WTC11 (cell line): ENCODE measurements at places on chromosomes 12 and 14.

- H3K36me3 ChIP-seq: peaks cover 11% of the 10 kb centered on the region
- no peaks in the 10 kb centered on the region; the same call in 1 of the 2 replicates for H3K27me3 ChIP-seq
- peak overlapping the region; percentile 70; the same call in 1 of the 2 replicates for H3K27ac ChIP-seq
- no peak for DNase-seq
- H3K4me3 ChIP-seq: no peak overlapping the region
Observed at GRCh38 chr12:68978678-68979077, 45.7 kb upstream of the CPM start.

GRCh38 chr14:53567236-53567780, 389.3 kb downstream of the BMP4 start:
- DNase-seq: no peak
- peaks cover 31% of the 10 kb centered on the region for H3K4me1 ChIP-seq
- H3K27me3 ChIP-seq: no peaks in the 10 kb centered on the region

- no peak overlapping the region for H3K27ac ChIP-seq
- DNase-seq: no peak
- peaks cover 23% of the 10 kb centered on the region for H3K4me1 ChIP-seq
- H3K36me3 ChIP-seq: no peaks in the 10 kb centered on the region
- no peak overlapping the region for H3K4me3 ChIP-seq
Observed at GRCh38 chr12:105977652-105978051, 161.1 kb downstream of the NUAK1 start.

- H3K4me3 ChIP-seq: peak within 1 kb of the TSS; percentile 70
- no peaks in the 10 kb centered on the region for H3K36me3 ChIP-seq
- H3K27me3 ChIP-seq: peaks cover 92% of the 10 kb centered on the region
- H3K4me1 ChIP-seq: peaks cover 11% of the 10 kb centered on the region
- peak; percentile 98 for DNase-seq
- H3K27ac ChIP-seq: no peak within 1 kb of the TSS
Observed at GRCh38 chr14:35533357-35534207, at the start of gene INSM2. INSM2 (plus strand) TSS chr14:35534164; CDS start chr14:35534253, 89 bp downstream.

GRCh38 chr12:40202095-40203059, 22.4 kb upstream of the LRRK2 start:
- H3K27ac ChIP-seq: no peak overlapping the region
- no peaks in the 10 kb centered on the region for H3K36me3 ChIP-seq
- H3K4me1 ChIP-seq: no peaks in the 10 kb centered on the region
- H3K27me3 ChIP-seq: no peaks in the 10 kb centered on the region
- H3K4me3 ChIP-seq: no peak overlapping the region
- no peak for DNase-seq

DNA sequence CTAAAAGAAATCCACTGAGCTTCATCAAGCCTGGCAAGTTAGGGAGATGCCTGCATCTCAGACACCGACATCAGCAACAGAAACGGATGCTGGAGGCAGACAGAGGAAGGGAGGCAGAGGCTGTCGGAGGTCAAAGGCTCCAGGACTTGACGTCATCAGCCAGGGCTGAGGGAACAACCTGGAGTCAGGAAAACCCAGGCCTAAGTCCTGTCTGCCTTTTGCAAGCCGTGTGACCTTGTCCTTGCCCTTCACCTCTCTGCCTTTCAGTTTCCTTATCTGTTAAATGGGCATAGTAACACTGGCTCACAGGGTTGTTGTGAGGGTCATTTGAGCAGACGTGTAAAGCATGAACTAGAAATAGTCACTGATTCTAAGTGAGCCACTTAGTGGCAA, 194.2 kb downstream of the BCL11B start:
- no peaks in the 10 kb centered on the region; the same call in 1 of the 2 replicates for H3K27me3 ChIP-seq
- H3K4me1 ChIP-seq: no peaks in the 10 kb centered on the region
- no peak for DNase-seq
- H3K27ac ChIP-seq: no peak overlapping the region

GRCh38 chr12:57242691-57243454, 8.1 kb downstream of the STAC3 start:
- no peaks in the 10 kb centered on the region for H3K36me3 ChIP-seq
- peaks cover 65% of the 10 kb centered on the region for H3K27me3 ChIP-seq
- H3K27ac ChIP-seq: peak overlapping the region; percentile 95

DNA sequence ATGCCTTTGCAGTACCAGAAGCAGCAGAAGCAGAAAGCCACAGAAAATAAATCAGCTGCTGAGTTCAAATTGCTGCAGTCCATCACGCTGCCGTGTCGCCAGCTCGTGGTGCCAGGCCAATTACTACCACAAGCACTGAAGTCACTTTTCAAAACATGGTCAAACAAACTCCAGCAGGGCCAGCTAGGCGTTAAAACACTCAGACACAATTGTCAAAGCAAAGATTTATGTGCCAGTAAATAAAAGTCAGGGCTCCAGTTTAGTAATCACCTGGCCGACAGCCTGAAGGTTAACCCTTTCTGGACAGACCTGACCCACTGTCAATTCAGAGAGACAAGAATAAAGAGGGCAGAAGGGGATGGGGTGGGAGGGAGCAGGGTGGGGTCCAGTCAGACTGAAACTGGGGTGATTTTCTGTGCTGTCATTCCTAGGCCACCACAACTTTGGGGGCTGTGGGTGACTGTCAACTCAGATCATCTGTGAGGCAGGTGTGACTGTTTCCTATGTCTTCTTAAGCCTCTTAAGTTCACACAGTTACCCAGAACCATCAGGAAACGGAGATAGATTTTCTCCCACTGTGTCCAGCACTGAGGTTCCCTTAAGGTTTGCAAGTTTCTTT, 109.8 kb upstream of the FUT8 start:
- H3K4me1 ChIP-seq: peaks cover 26% of the 10 kb centered on the region
- no peaks in the 10 kb centered on the region for H3K36me3 ChIP-seq
- peaks cover 2% of the 10 kb centered on the region; the same call in 1 of the 2 replicates for H3K27me3 ChIP-seq

GRCh38 chr12:7499636-7500035, 3.9 kb downstream of the CD163 start:
- DNase-seq: no peak
- H3K4me1 ChIP-seq: peaks cover 17% of the 10 kb centered on the region
- H3K27me3 ChIP-seq: no peaks in the 10 kb centered on the region
- no peak overlapping the region for H3K4me3 ChIP-seq
- H3K36me3 ChIP-seq: no peaks in the 10 kb centered on the region

DNA sequence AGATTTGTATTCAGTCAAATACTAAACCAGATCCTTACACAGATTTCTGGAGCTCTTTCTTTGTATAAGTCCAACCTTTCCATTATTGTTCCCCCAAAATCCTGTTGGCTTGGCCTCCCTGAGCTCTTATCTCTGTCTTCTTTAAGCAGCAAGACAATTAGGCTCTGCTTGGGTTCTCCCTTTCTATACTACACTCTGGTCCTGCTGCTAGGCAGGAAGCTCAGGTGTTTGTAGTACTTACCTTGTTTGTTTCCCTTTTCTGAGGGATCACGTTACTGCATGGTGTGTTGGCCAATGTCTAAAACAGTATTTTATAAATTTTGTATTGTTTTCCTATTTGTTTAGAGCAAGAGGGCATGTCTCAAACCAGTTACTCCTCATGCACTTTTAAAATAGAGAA, 192.9 kb downstream of the PRKD1 start:
- no peak overlapping the region for H3K4me3 ChIP-seq
- H3K27ac ChIP-seq: peak overlapping the region; percentile 67
- DNase-seq: no peak
- no peaks in the 10 kb centered on the region for H3K36me3 ChIP-seq

DNA sequence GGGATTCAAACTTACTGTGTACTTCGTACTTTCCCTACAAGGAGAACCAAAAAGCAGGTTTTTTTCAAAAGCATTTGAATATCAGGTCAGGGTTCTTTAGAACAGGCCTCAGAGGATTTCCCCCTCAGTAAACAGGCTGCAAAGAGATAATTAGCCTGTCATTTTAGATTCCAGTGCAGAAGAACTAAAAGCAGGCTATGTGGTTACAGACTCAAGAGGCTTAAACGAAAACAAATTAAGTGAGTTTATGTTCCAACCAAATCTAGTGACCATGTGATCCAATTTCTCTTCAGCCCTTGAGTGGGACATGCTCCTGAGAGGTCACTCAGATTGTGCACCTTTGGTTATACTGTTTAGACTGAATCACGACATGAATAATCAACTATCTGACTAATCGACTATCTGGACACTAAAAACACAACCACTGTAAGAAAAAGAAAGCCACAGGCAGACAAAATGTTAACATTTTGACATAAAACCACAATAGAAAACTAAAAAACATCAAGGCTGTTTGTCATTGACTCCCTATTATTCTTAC, 4.5 kb downstream of the TMED8 start:
- no peak overlapping the region; the same call in 1 of the 2 replicates for H3K27ac ChIP-seq
- H3K4me3 ChIP-seq: no peak overlapping the region
- DNase-seq: no peak
- no peaks in the 10 kb centered on the region for H3K27me3 ChIP-seq
- no peaks in the 10 kb centered on the region for H3K36me3 ChIP-seq

DNA sequence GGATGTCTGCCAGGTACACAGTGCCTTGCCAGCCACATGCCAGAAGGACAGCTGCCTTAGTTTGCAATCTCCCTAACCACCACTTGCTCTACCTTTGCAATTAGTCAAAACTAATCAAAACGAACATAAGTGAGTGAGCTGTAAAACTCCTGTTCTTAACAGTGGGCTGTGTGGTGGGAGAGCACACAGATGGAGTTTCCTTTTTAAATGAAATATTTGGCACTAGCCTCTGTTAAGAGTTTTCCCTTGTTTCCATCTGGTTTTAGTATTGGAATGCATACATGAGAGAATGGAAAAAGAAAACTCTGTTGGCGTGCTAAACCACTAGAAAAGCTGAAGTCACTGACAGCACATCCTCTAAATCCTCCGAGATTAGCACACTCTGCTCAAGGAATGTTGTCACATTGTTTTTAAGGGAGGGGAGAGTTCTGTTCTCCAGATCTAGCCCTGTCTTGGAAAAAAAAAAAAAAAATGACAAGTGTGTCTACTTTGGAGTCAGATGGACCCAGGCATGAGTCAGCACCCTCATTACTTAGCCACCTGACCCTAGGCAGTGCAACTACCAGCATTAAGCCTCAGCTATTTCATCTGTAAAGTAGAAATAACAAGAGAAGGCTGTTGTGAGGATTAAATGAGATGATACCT, 83.9 kb downstream of the STXBP6 start:
- H3K36me3 ChIP-seq: no peaks in the 10 kb centered on the region
- H3K4me3 ChIP-seq: no peak overlapping the region
- no peaks in the 10 kb centered on the region for H3K27me3 ChIP-seq
- DNase-seq: no peak
- H3K27ac ChIP-seq: no peak overlapping the region
- H3K4me1 ChIP-seq: peaks cover 8% of the 10 kb centered on the region; the same call in 1 of the 2 replicates

GRCh38 chr12:42260518-42260917, 22.5 kb upstream of the YAF2 start:
- H3K4me1 ChIP-seq: no peaks in the 10 kb centered on the region
- H3K27ac ChIP-seq: no peak overlapping the region
- DNase-seq: no peak
- no peaks in the 10 kb centered on the region for H3K36me3 ChIP-seq

- H3K4me1 ChIP-seq: peaks cover 76% of the 10 kb centered on the region
- H3K27ac ChIP-seq: peak overlapping the region; percentile 92
- H3K4me3 ChIP-seq: no peak overlapping the region
- no peak for DNase-seq
- no peaks in the 10 kb centered on the region for H3K36me3 ChIP-seq
Observed at GRCh38 chr12:106135075-106135474, 3.7 kb downstream of the NUAK1 start.

- no peaks in the 10 kb centered on the region for H3K4me1 ChIP-seq
- no peak overlapping the region for H3K27ac ChIP-seq
- DNase-seq: no peak
- H3K36me3 ChIP-seq: peaks cover 2% of the 10 kb centered on the region
- no peak overlapping the region for H3K4me3 ChIP-seq
- no peaks in the 10 kb centered on the region for H3K27me3 ChIP-seq
Observed at GRCh38 chr12:45168976-45169375, 46.9 kb upstream of the ANO6 start.

DNA sequence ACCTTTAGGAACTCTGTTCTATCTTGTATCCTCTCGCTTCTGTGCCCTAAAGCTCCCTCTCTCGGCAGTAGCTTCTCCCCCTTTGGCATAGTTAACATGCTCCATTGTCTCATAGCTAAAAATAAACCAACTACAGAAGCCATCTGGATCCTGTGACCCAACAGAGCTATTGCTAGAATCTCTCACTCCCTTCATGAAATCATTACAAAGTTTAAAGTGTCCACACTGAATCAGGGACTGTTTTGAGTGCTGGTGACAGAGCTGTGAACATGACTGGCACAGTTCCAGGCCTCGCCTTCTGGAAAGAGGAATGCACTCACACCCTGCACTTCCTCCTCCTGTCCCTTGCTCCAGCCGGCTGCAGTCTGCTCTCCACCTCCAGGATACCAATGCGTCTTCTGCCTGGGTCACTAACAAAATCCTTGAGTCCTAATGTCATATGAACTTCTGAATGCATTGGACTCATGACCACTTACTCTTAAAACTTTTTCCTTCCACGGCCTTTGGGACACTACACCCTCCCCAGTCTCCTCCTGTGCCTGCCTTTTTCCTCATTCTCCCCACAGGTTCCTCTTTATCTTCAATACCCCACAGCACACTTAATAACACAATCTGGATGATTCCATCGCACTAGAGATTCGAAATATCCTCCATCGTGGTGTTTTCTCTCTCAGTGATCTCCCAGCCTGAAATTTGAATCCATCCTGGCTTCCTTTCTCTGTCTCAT, 13.2 kb downstream of the PLBD1 start:
- DNase-seq: no peak
- no peak overlapping the region for H3K4me3 ChIP-seq
- no peaks in the 10 kb centered on the region for H3K4me1 ChIP-seq
- H3K27ac ChIP-seq: no peak overlapping the region
- H3K27me3 ChIP-seq: no peaks in the 10 kb centered on the region
- peaks cover 15% of the 10 kb centered on the region for H3K36me3 ChIP-seq

GRCh38 chr12:5562581-5562980, 130.7 kb downstream of the NTF3 start:
- DNase-seq: no peak
- peaks cover 25% of the 10 kb centered on the region for H3K4me1 ChIP-seq
- H3K4me3 ChIP-seq: no peak overlapping the region
- H3K36me3 ChIP-seq: no peaks in the 10 kb centered on the region

GRCh38 chr14:99075771-99076375, 196.1 kb downstream of the BCL11B start:
- H3K27me3 ChIP-seq: no peaks in the 10 kb centered on the region; the same call in 1 of the 2 replicates
- peaks cover 1% of the 10 kb centered on the region; the same call in 1 of the 2 replicates for H3K36me3 ChIP-seq
- no peak for DNase-seq
- H3K4me1 ChIP-seq: no peaks in the 10 kb centered on the region
- no peak overlapping the region for H3K4me3 ChIP-seq
- H3K27ac ChIP-seq: no peak overlapping the region

GRCh38 chr14:78709795-78710557, 539.8 kb downstream of the NRXN3 start:
- no peaks in the 10 kb centered on the region for H3K27me3 ChIP-seq
- H3K27ac ChIP-seq: no peak overlapping the region
- DNase-seq: no peak
- peaks cover 6% of the 10 kb centered on the region for H3K4me1 ChIP-seq
- H3K36me3 ChIP-seq: no peaks in the 10 kb centered on the region

- H3K36me3 ChIP-seq: no peaks in the 10 kb centered on the region
- no peak overlapping the region for H3K4me3 ChIP-seq
- no peak overlapping the region for H3K27ac ChIP-seq
- H3K27me3 ChIP-seq: no peaks in the 10 kb centered on the region
- no peaks in the 10 kb centered on the region for H3K4me1 ChIP-seq
Observed at GRCh38 chr14:63672417-63673180, 30.9 kb upstream of the WDR89 start.

- no peaks in the 10 kb centered on the region for H3K36me3 ChIP-seq
- H3K27me3 ChIP-seq: no peaks in the 10 kb centered on the region
- no peak for DNase-seq
Observed at GRCh38 chr12:60308366-60308991, 712.6 kb downstream of the SLC16A7 start.
